ENCODE measurements at places on chromosomes 11 and 22. TPM values are rescaled to one million over a fixed set of nuclear protein-coding genes. Genes with fewer than 3 reads are reported as not detected.

The SSH3 gene
- total RNA-seq = 26.7 TPM

The OSBP2 gene
- total RNA-seq = 0.78 TPM

The LARGE1 gene
- 4.6 TPM for total RNA-seq

The SYT8 gene
- total RNA-seq = not detected

The GAB4 gene
- not detected for total RNA-seq

The UCP3 gene
- total RNA-seq = 0.26 TPM

The ARHGAP1 gene
- total RNA-seq = 70.5 TPM

The SLC5A4 gene
- not detected for total RNA-seq

The PRR5L gene
- 10.1 TPM for total RNA-seq

The FAM180B gene
- total RNA-seq = not detected

The APOA4 gene
- not detected for total RNA-seq

The DDTL gene
- 2.6 TPM for total RNA-seq

The PSMC3 gene
- total RNA-seq = 200 TPM

The CASP5 gene
- not detected for total RNA-seq

The RAPSN gene
- 3.6 TPM for total RNA-seq
